ENCODE measurements at places on chromosomes 1 and 21.

- no peak for DNase-seq
Measured at GRCh38 chr1:110387048-110387754, 3.6 kb downstream of the SLC16A4 start.

GRCh38 chr1:164961715-164962114 lies 394.8 kb downstream of the LMX1A start:
- no peak for DNase-seq

DNA sequence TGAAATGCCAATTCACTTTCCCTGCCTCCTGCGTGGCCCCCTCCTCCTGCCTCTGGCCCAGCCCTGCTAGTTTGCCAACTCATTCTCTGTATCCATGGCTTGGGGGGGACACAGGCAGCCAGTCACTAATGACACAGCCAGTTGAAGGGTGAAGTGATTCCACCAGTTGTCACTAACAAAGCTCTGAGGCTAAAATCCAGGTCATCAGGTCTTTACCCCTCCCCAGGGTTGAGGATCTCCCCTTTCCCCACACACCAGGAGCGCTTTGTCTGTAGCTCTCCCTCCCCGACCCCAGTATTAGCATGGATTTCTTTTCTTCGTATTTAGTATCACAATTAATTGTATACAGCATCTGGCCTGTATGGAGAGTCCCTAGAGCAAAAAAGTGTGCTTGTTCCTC lies 394.1 kb downstream of the RRAGC start:
- DNase-seq = no peak

GRCh38 chr1:979744-980072 lies 2.2 kb downstream of the PERM1 start:
- DNase-seq = no peak

DNA sequence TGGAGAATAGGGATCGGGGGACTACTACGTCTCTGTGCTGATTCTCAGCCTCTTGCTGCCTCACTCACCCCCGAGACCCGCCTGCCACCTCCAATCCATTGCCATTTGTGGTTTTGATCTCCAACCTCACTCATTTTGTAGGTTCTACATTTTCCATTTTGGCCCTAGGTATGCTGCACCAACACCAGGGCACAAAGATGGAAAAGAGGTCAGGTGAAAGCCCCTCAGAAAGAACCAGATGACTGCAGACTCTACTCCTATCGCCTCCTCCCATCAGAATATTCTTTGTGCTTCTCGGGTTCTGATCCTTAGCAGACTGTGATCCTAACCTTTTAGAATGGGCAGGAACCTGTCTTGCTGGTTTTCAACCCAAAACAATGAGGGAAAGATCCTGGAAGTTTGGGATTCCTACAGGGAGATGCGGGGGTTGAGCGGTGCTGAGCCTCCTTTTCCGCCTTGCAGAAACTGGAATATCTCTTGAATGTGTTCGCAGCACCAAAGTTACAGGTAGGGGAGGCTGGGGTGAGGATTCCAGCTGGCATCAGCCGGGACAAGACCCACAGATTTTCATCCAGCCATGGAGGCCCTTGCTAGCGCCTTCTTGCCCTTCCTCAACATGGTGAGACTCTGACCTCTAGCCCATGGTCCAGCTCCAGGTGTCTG lies 53.1 kb downstream of the RHBG start:
- DNase-seq = no peak

DNA sequence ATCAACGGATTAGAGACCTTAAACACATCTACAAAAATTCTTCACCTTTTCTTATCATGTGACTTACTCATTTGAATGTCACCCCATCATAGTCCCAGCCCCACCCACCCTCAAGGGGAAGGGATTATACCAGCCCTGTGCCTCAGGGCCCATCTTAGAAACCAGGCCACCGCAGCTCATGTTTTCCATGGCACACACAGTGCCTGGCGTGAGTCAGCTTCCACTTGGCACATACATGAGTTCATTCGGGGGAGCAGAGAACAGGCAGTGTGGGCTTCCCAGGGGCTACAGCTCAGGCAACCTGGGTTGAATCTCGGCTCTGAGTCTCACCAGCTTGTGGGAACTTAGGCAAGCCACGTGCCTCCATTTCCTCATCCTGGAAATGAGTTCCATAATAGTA lies 310.6 kb downstream of the NPHP4 start:
- DNase-seq = no peak

DNA sequence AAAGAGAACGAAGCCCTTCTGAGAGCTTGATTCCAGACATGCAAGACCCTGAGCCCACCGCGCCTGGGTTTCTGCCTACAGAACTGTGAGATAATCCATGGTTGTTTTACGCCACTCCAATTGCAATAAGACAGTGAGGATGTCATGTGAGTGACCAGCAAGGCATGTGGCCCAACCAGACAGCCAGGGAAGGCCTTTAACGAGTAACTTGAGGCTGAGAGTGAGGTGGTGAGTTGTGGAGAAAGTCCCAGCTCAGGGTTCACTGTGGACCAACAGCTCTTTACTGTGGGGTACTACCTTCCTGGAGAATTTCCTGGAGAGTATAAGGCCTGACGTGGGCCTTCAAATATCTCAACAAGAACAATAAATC lies 153.9 kb downstream of the ETS2 start:
- peak; percentile 20 for DNase-seq

- peak; percentile 18 for DNase-seq
Measured at GRCh38 chr1:152654110-152654509, 9.1 kb upstream of the LCE2D start.

- no peak for DNase-seq
Measured at GRCh38 chr21:44710756-44711326, 531 bp downstream of the TSPEAR start.

DNA sequence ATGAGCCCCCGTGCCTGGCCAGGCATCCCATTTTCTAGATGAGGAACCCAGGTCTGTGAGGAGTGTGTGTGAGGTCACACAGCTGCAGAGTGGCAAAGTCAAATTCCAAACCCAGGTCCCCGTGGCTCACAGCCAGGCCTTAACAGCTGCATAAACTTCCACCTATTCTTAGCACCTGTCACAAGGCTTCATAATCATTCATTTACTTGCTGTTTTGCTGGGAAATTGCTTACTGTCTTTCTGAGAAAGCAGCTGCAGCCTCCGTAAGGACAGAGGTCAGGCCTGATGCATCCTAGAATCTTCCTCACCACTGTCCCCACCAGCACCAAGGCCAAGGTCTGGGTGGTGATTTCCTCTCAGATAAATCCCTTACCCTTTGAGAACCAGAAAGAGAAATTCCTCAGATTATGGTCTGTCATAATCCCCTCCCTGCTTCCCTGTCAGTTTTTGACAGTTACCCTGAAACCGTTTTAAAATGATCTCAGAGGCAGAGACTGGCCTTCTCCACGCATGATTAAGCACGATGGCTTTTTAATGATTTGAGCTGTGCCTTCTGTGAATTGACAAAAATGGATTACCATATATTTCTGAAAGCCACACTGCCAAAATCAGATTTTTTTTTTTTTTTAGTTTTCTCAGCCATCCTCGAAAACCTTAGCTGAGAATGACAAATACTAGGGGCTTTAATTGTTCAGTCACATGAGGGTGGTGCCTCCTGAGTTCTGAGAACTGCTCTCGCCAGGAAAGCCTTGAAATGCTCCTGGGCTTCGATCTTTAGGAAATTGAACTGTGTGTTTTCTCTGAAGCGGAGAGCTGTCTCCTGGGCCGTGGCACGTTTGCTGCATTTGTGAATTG lies 70.0 kb upstream of the SELENON start:
- DNase-seq = no peak

GRCh38 chr1:115726570-115726969 lies 41.9 kb downstream of the CASQ2 start:
- DNase-seq = no peak

DNA sequence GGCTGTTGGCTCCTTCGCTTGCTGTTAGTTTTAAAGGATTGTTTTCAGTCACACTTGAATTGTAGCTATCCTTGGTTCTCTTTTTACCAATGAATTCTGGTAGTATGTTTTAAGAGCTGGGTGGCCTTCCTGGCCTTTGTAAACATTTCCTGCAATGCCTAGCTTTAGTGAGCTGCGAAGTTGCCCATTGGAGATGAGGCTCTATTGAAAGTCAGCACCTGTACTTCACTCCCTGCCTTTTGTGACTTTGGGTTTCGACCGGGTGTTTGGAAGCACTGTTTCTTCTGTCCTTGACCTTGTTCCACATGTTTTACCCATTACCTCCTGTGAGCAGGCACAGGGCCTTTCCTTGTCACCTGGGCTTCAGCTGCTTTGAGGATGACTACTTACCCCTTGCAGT lies 64.7 kb downstream of the DYRK1A start:
- DNase-seq = no peak

- DNase-seq = peak; percentile 88
Measured at GRCh38 chr1:85330214-85330631, 53.8 kb upstream of the BCL10 start.

DNA sequence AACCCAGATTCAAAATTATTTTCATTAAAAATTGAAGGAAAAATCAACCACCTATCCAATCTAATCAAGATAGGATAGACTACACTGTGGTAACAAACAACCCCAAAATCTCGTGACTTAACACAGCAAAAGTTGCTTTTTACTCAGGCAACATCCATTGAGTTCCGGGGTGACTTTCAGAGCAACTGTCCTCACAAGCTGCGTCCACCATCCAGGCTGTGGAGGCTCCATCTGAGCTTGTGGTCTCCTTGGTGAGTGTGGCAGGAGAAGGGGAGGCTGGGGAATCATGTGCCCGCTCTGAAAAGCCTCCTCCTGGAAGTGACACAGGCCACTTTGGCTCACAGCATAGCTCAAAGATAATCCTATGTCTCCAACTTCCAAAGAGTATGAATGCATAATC lies 52.4 kb downstream of the CD2 start:
- DNase-seq = no peak

DNA sequence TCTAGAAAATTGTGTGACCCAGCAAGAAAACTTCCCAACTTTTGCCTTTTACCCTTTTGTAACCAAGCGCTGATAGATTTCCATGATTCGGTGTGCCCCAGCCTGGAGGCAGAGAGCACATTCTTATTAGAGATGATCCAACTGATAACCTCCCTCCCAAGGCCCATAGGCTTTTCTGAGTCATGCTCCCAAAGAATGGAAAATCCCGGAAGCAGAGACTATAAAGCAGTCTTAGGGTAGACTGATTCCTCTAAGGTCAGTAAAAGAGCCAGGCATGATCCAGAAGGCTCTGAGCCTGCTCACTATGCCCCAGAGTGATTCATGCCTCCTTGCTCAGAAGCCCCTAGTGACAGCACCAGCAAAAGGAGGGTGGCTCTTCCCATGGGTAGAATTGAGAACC lies 4.3 kb downstream of the CAMK1G start:
- peak; percentile 61 for DNase-seq

DNA sequence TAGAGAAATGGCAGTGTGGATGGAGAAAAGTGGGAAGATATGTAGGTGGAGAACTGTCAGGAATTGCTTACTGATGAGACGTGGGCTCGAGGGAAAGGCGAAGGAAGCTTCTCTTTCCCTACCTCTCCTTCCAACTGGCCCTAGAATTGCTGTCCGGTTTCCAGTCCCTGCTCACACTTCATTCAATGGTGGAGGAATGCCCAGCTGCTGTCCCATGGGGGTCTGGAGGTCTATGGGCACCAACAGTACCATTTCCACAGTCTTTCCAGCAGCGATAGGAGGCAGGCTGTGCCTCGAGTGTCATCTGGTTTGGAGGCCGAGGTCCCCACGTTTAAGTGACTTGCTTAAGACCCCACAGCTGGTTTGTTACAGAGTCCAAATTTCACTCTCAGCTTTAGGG lies 31.5 kb upstream of the CD1D start:
- DNase-seq = no peak

GRCh38 chr1:187641907-187642306 lies 813.2 kb downstream of the PLA2G4A start:
- no peak for DNase-seq

GRCh38 chr1:110506541-110506940 lies 12.4 kb downstream of the KCNA10 start:
- no peak for DNase-seq

- no peak for DNase-seq
Measured at GRCh38 chr1:2563205-2563604, 7.0 kb downstream of the TNFRSF14 start.

- no peak for DNase-seq
Measured at GRCh38 chr1:64630611-64631010, 114.3 kb upstream of the RAVER2 start.
